ENCODE measurements at places on chromosomes 2 and 18. TPM values are rescaled to one million over a fixed set of nuclear protein-coding genes. Genes with fewer than 3 reads are reported as not detected.

- DNase-seq: no peak
Measured at GRCh38 chr2:201959626-201960025, 74.0 kb upstream of the FZD7 start.

- no peak for DNase-seq
Measured at GRCh38 chr18:57475903-57476302, 40.7 kb downstream of the ONECUT2 start.

GRCh38 chr2:235444101-235444597 is 49.7 kb upstream of the AGAP1 start:
- no peak for DNase-seq

GRCh38 chr18:48084041-48084757 is 153.7 kb upstream of the SMAD2 start:
- peak; percentile 73 for DNase-seq

GRCh38 chr2:200039724-200040650 is 84.6 kb downstream of the MAIP1 start:
- DNase-seq: no peak

DNA sequence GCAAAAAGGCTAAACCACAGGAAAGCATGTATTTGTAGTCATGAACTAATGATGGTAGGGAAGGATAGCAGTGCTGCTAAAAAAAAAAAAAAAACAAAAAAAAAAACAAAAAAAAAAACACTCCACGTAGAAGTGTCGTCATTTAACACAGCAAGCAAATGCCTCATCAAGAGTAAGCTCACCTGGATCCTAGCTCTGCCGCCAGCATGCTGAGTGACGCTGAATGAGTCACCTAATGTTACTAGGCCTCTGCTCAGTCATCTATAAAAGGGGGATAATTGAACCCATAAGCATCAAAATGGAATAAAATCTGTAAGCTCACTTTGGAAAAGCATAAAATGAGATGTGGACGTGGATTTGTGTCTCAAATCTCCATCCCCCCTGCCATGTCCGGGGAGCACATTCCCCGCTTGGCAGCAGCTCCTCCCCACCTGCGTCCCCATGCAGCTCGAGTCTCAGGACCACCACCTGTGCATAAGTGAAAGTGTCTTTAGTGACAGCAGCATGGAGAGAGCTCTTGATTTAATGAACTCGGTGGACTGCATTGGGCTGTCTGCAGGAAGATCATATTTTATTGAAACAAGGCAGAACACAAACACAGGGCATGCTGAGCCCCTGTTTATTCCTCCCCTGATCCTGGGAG is 427.5 kb downstream of the LRATD1 start:
- DNase-seq: no peak

RGPD3 gene
- total RNA-seq: not detected

CYP26B1 gene
- 8.3 TPM for total RNA-seq

SULT1C2 gene
- 1.3 TPM for total RNA-seq

LINC00305 gene
- total RNA-seq: not detected

UGT1A8 gene
- 2.5 TPM for total RNA-seq
